ENCODE measurements at places on chromosomes 3 and 15. TPM values are rescaled to one million over a fixed set of nuclear protein-coding genes. Genes with fewer than 3 reads are reported as not detected.
A peak's percentile ranks its signal among the peaks of the same experiment; 100 is the strongest.

GRCh38 chr3:115683305-115683704 is 60.0 kb downstream of the GAP43 start:
- peaks cover 38% of the 10 kb centered on the region for H3K27me3 ChIP-seq
- no peaks in the 10 kb centered on the region for H3K36me3 ChIP-seq
- H3K4me3 ChIP-seq = no peak overlapping the region
- no peak for DNase-seq
- H3K4me1 ChIP-seq = no peaks in the 10 kb centered on the region

The IREB2 gene
- 19.5 TPM for polyA plus RNA-seq

DNA sequence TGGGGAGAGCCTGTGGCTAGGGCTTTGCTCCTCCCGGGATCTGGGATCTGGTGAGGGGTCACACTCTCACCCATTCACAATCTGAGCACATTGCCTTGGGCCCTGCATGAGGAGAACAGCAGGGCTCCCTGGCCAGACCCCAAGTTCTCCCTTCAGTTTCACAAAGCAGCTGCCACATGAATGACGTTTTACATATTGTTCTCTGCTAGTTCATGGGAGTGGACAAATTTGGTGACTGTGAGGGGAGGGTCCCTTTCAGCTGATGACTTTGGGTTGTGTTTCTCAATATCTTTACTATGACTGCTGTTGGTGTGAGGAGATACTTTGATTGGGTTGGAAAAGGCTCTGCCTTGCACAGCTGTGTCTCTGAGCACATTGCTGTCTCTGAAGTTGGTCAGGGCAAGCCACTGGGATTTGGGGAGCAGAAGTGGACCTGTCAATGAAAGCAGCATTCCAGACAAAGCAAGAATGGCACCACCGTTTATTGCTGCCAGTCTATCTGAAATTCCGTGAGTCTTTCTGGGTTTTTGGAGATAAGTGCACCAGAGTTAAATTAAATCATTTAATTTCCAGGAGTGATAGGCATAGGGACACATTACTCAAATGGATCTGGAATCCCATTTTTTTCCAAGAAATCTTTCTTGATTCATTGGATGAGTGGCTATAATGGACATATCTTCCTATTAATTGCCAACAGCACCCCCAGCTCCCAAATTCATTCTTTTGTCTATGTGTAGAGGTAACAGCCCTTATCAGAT is 10.3 kb downstream of the TIMP4 start:
- no peak overlapping the region for H3K27ac ChIP-seq
- DNase-seq = no peak
- peaks cover 17% of the 10 kb centered on the region for H3K27me3 ChIP-seq

- no peak overlapping the region for H3K4me3 ChIP-seq
- no peak overlapping the region for H3K27ac ChIP-seq
- peaks cover 7% of the 10 kb centered on the region for H3K27me3 ChIP-seq
- DNase-seq = no peak
Measured at GRCh38 chr3:53675942-53676341, 170.3 kb downstream of the CHDH start.

- no peak overlapping the region for H3K27ac ChIP-seq
- peak; percentile 58 for DNase-seq
- H3K4me1 ChIP-seq = peaks cover 24% of the 10 kb centered on the region
- H3K36me3 ChIP-seq = peaks cover 4% of the 10 kb centered on the region
- H3K27me3 ChIP-seq = peaks cover 14% of the 10 kb centered on the region
Measured at GRCh38 chr3:32176989-32177701, 61.3 kb upstream of the CMTM8 start.

GRCh38 chr3:171240504-171240835 is 213.9 kb upstream of the SLC2A2 start:
- no peaks in the 10 kb centered on the region for H3K4me1 ChIP-seq
- no peaks in the 10 kb centered on the region for H3K27me3 ChIP-seq
- DNase-seq = no peak
- no peak overlapping the region for H3K4me3 ChIP-seq
- no peak overlapping the region for H3K27ac ChIP-seq

DNA sequence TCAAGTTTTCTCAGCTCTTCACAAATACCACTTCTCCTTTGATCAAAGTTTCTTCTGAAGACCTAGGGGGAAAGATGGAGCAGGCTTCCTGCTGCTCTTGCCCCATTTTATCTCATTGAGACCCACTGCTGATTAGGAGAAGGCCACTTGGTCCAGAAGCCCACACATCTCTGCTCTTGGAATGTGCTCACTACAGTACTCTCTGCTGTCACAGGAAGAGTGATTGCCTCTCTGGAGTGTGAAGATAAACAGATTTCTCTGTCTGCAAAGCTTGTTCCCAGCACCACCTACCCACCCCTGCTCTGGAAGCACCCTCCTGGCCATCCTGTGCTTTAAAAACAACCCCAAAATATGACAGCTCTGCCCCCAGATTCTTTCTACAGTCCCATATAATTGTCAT is 41.3 kb upstream of the PRTG start:
- no peak for DNase-seq
- H3K27me3 ChIP-seq = peaks cover 46% of the 10 kb centered on the region
- H3K4me1 ChIP-seq = no peaks in the 10 kb centered on the region
- H3K36me3 ChIP-seq = peaks cover 9% of the 10 kb centered on the region
- no peak overlapping the region for H3K4me3 ChIP-seq
- no peak overlapping the region for H3K27ac ChIP-seq

- DNase-seq = no peak
- peaks cover 36% of the 10 kb centered on the region for H3K36me3 ChIP-seq
- no peak overlapping the region for H3K27ac ChIP-seq
- H3K4me1 ChIP-seq = peaks cover 13% of the 10 kb centered on the region
- H3K27me3 ChIP-seq = no peaks in the 10 kb centered on the region
Measured at GRCh38 chr15:100612539-100612938, 10.2 kb downstream of the ASB7 start.

GRCh38 chr3:126019683-126020082 is 50.7 kb downstream of the ROPN1B start:
- DNase-seq = no peak
- no peaks in the 10 kb centered on the region for H3K4me1 ChIP-seq
- H3K36me3 ChIP-seq = peaks cover 12% of the 10 kb centered on the region
- H3K27me3 ChIP-seq = no peaks in the 10 kb centered on the region
- H3K4me3 ChIP-seq = no peak overlapping the region
- no peak overlapping the region for H3K27ac ChIP-seq

DNA sequence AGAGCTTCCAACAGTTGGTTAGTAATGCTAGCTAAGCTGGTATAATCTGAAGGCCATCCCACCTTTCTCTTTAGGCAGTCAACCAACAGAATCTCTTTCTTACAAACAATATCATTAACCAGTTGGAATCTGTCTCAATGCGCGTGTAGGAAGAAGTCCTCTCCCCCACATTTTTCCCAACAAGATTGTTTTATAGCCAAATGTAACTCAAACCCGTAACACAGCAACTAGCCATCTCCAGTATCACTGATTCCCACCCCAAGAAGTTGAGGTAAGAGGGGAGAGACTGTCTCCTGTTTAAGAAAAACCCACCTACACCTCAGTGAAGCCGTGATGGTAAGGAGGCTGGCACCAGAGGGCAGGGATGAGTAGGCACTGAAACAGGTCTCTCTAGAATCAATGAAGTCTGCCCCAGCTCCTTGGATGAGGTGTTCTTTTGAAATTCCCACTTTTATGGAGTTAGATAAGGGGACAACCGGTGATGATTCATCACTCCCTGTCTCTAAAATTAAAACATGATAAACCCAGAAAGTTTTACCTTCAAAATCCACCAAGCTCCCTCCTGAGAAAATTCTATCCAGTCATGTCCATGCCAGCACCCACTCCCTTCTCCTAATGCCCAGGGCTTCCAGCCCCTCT is 30.9 kb downstream of the CDC25A start:
- no peak overlapping the region for H3K27ac ChIP-seq
- H3K4me3 ChIP-seq = no peak overlapping the region
- no peaks in the 10 kb centered on the region for H3K36me3 ChIP-seq
- no peaks in the 10 kb centered on the region for H3K27me3 ChIP-seq
- no peak for DNase-seq

The SLC27A2 gene
- not detected for polyA plus RNA-seq

GRCh38 chr3:80040067-80040466 is 272.3 kb upstream of the ROBO1 start:
- no peaks in the 10 kb centered on the region for H3K4me1 ChIP-seq
- H3K36me3 ChIP-seq = no peaks in the 10 kb centered on the region

The LDHAL6B gene
- polyA plus RNA-seq = 0.35 TPM

- peaks cover 9% of the 10 kb centered on the region for H3K36me3 ChIP-seq
- peak overlapping the region; percentile 74 for H3K27ac ChIP-seq
- H3K27me3 ChIP-seq = no peaks in the 10 kb centered on the region
- H3K4me3 ChIP-seq = peak overlapping the region; percentile 83
- peaks cover 47% of the 10 kb centered on the region for H3K4me1 ChIP-seq
Measured at GRCh38 chr3:71578054-71578751, 5.3 kb downstream of the FOXP1 start.

DNA sequence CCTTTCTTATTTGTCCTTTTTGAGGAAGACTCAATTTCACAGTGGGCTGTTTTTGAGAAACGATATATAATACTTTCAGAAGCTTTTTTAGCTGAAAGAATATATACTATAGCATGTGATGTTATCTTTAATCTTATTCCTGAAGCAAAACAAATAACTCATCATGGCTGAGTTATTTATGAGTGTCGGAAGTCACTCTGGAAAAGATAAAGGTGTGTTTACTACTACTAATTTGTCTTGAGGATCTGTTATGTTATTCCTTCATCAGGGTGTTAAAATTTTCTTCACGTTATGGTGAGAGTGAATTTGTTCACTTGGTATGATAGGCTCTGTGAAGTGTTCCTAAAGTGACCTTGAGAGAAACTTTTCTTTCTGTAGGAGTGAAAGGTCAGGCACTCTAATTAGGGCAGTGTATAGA is 4.7 kb downstream of the TCF12 start:
- no peak overlapping the region for H3K4me3 ChIP-seq
- no peaks in the 10 kb centered on the region for H3K27me3 ChIP-seq
- H3K4me1 ChIP-seq = peaks cover 59% of the 10 kb centered on the region
- peaks cover 6% of the 10 kb centered on the region for H3K36me3 ChIP-seq
- no peak for DNase-seq
- H3K27ac ChIP-seq = no peak overlapping the region

The SLC9C1 gene
- polyA plus RNA-seq = 0.98 TPM

GRCh38 chr15:68699124-68699880 is 120.5 kb downstream of the CORO2B start:
- peaks cover 6% of the 10 kb centered on the region for H3K27me3 ChIP-seq
- no peak for DNase-seq
- H3K4me3 ChIP-seq = no peak overlapping the region
- H3K36me3 ChIP-seq = no peaks in the 10 kb centered on the region
- peaks cover 6% of the 10 kb centered on the region for H3K4me1 ChIP-seq

GRCh38 chr3:155254445-155254844 is 39.0 kb downstream of the STRIT1 start:
- peaks cover 6% of the 10 kb centered on the region for H3K4me1 ChIP-seq
- H3K36me3 ChIP-seq = no peaks in the 10 kb centered on the region
- no peak overlapping the region for H3K27ac ChIP-seq
- no peaks in the 10 kb centered on the region for H3K27me3 ChIP-seq
- no peak for DNase-seq
- no peak overlapping the region for H3K4me3 ChIP-seq

DNA sequence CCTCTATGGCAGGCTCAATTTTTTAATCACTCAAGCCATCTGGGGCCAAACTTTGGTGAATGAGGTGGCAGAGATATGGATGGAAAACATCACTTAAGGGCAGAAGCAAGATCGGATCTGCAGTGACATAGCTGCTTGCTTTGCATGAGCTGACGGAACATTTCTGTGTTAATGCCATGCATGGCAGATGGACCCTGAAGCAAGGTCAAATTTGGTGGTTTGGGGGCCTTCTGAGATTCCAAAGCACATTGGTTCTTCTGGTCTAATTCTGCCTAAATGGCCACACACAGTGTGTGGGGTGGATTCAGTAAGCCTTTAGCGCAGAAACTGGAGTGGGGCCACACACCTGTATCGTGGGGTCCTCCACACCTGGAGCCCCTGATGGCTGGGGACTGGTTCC is 38.3 kb upstream of the BCL2L10 start:
- no peak overlapping the region for H3K4me3 ChIP-seq
- H3K36me3 ChIP-seq = peaks cover 19% of the 10 kb centered on the region
- DNase-seq = no peak
- peaks cover 14% of the 10 kb centered on the region for H3K4me1 ChIP-seq
- H3K27me3 ChIP-seq = no peaks in the 10 kb centered on the region

The LRRIQ4 gene
- 0.27 TPM for polyA plus RNA-seq

GRCh38 chr15:33234020-33234461 is 39.5 kb upstream of the FMN1 start:
- H3K27me3 ChIP-seq = peaks cover 33% of the 10 kb centered on the region
- no peak overlapping the region for H3K4me3 ChIP-seq
- no peak overlapping the region for H3K27ac ChIP-seq
- H3K36me3 ChIP-seq = no peaks in the 10 kb centered on the region

The BAHD1 gene
- polyA plus RNA-seq = 2.3 TPM

DNA sequence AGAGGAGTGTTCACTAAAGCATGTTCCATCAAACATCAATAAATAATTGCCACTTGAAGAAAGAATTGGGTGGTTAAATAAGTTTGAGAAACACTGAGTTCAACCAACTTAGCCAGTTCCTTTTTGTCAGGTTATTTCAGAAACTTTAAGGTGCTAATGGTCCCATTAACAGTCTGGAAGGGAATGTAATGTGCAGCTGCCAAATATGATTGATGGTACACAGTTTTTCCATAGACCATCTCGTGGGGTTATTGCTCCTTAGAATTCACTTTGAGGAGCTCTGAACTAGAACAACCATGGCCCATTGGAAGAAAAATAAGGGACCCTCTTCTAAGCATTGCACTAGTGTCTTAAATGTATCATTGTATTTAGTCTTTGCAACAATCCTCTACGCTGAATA is 185.8 kb upstream of the NR2F2 start:
- no peaks in the 10 kb centered on the region for H3K36me3 ChIP-seq
- no peak overlapping the region for H3K4me3 ChIP-seq
- H3K4me1 ChIP-seq = no peaks in the 10 kb centered on the region
- no peaks in the 10 kb centered on the region for H3K27me3 ChIP-seq
- H3K27ac ChIP-seq = no peak overlapping the region

All from naive B cell (primary cell).